ENCODE measurements at places on chromosomes 5 and 9.

GRCh38 chr9:137042751-137043727, 2.9 kb downstream of the NPDC1 start:
- no peak for DNase-seq

DNA sequence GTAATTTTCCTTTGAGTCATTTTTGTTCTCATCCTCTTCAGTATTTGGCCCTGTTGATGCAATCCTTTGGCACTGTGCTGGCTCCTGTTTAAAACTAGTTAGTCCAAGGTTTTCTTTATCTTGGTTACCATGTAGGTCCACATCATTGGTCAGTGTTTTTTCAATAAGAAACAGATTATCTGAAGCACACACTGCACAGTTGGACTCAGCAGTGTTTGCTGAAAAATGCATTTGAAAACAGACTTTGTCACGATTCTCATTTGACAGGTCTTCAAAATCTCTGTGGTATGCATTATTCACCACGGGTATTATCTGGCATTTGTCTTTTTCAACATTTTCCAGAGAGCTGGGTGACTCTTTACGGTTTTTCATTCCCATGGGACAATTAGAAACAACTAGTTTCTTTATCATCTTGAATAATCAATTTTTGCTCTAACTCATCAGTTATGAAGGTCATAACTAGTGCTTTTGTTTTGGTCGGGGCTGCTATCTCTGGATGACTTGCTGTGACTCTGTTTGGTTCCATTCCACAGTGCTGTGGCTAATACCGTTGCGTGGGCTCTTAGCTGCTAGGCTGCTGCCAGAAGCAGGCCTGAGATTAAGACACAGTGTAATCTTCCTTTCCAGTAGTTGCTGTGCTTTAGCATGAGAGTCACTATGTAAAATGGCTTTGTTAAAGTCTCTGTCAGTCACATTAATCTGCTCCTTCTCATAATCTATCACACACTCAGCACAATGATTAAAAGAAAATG, 36.2 kb downstream of the NUDT12 start:
- no peak for DNase-seq

GRCh38 chr9:113624721-113625120, 161.2 kb downstream of the RGS3 start:
- DNase-seq, result no peak

DNA sequence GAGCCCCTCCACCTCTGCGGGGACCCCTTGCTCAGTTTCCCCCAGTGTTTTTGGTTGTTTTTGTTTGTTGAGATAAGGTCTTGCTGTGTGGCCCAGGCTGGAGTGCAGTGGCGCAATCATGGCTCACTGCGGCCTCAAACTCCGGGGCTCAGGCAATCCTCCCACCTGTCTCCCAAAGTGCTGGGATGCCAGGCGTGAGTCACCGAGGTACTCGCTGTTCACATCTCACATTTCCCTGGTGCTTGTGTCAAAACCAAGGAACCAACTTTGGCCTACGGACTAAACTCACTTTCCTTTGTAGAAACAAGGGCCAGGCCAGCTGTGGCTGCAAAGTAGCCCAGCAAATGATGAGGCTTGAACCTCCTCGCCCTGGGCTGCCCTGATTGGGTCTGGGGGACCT, 9.7 kb upstream of the AJM1 start:
- DNase-seq, result no peak

- DNase-seq, result no peak
Observed at GRCh38 chr5:178895615-178896571, at the start of gene ZFP2. Gene ZFP2 (plus strand): TSS chr5:178895913. CDS start chr5:178931314, 35,401 bp downstream.

- DNase-seq, result no peak
Observed at GRCh38 chr9:99590840-99591239, 230.8 kb upstream of the NR4A3 start.

- no peak for DNase-seq
Observed at GRCh38 chr9:16571127-16571802, 299.2 kb downstream of the BNC2 start.

GRCh38 chr5:1012900-1013237, 4.3 kb downstream of the NKD2 start:
- DNase-seq, result no peak

- no peak for DNase-seq
Observed at GRCh38 chr9:4689021-4689420, 9.7 kb downstream of the CDC37L1 start.

DNA sequence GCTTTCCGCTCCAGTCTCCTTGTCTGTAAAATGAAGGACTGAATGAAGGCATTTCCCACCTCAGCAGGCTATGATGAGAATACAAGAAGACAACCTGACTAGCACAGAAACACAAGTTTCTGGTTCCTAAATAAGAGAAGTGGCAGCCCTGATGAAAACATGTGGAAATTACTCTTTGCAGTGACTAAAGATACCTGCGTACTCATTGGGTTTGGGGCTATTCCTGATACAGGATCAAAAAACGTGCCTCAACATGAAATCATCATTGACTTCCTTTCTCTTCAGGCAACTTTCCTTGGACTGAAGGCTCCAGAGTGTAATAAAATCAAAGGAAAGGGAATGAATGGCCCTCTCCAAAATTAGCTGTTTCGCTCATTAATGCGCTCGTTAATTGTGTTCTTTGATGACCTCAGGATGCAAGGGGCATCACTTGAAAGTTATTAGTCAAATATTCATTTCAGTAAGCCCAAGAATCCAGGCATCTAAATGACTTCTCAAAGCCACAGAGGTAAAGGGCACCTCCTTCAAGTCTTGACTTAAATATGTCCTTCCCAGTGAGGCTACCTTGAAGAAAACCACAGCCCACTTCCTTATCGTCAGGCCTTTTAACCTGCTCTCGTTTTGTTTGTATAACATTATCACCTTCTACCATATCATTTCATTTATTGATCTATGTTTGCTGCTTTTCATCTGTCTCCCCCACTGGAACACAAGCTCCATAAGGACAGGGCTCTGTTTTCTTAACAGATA, 68.9 kb downstream of the RASEF start:
- DNase-seq, result no peak

- DNase-seq, result no peak
Observed at GRCh38 chr9:84925225-84925872, 255.8 kb downstream of the NTRK2 start.

DNA sequence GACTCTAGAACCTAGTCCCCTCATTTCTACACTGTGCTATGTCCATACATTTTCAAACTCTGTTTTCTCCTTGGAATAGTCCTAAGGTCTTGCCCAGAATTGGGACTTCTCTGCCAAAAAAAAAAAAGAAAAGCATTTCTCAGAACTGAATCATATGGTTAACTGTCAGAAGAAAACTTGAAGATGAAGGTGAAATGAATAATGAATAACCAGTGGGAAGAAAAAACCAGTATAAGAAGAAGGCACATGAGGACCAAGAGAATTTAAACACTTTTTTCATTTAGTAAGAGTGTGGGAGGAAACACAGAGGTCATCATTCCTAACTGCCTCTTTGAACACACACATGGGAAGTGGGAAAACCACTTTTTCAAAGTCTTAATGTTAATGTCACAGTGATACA, 197.7 kb downstream of the PRELID2 start:
- DNase-seq, result no peak

- no peak for DNase-seq
Observed at GRCh38 chr5:150066436-150066835, 19.9 kb downstream of the CSF1R start.

DNA sequence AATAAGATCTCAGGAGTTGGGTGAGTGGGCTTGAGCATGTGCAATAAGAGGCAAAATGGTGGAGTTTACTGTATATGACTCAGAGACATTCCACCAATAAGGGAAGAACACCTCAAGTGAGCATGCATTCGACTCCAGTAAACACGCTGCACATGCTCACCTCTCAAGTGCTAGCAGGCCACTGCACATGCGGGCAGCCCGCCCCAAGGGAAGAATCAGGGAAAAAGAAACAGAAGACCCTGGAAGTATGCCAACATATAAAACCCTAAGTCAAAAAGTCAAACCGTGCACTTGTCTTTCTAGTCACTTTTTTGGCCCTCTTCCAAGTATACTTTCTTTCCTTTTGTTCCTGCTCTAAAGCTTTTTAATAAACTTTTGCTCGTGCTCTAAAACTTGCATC, 245.3 kb upstream of the RASA1 start:
- DNase-seq, result no peak

DNA sequence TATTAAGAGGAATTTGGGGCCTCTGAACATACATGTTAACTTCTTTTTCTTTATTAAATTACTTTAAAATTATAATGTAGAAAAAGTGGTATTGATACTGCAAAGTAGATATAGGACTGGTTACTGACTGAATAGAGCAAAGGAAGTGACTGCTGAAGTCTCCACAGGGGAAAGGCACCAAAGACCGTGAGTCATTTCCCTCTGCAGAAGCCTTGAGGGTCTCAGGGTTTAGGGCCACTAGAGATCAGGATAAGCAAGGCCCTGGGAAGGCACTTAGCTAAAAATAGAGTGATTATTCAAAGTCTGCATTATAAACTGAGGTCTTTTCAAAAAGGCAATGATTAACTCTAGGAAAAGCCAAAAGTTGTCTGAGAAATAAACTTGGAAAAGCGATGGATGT, 44.7 kb upstream of the ITGA1 start:
- no peak for DNase-seq

- DNase-seq, result no peak
Observed at GRCh38 chr9:97564291-97565175, 63.1 kb downstream of the TMOD1 start.

DNA sequence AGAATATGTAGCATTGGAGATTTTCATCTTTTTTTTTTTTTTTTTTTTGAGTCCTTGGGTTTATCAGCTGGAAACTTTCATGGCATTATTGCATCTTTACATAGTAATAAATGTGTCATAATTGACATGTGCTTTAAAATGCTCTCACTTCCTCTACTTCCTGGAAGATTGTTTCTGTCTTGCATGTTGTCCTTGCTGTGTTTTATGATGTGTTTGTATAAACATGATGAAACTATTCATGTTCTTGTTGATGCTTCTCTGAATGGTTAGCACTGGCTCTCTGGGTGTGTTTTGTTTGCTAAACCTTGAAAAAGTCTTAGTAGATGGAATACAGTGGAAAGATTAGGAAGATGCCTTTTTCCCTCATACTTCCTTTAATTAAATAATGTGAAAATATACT, 87.9 kb downstream of the IQGAP2 start:
- no peak for DNase-seq

DNA sequence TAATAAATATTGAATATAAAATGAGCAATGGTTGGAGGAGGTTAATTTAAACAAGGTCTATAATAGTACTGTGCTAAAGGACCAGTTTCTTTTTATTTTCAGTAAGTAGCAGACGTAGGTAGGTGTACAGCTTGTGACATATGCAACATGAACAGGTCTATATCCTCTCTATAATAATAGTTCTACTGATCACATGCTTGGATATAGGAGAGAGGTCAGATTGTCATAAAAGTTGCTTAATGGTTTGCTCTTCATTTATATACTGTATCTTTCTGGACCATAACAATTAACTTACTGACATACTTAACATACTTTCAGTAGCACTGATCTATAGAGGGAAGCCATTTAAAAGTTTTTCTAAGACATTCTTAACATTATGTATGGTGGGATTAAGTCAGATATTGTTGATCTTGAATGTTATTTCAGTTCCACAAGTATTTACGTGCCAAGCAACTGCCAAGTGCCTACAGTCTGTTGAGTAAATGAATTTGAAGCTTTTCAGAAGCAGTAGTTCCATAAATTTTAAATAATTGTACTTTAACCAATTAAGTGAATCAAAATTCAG, 68.0 kb downstream of the DENND4C start:
- no peak for DNase-seq

DNA sequence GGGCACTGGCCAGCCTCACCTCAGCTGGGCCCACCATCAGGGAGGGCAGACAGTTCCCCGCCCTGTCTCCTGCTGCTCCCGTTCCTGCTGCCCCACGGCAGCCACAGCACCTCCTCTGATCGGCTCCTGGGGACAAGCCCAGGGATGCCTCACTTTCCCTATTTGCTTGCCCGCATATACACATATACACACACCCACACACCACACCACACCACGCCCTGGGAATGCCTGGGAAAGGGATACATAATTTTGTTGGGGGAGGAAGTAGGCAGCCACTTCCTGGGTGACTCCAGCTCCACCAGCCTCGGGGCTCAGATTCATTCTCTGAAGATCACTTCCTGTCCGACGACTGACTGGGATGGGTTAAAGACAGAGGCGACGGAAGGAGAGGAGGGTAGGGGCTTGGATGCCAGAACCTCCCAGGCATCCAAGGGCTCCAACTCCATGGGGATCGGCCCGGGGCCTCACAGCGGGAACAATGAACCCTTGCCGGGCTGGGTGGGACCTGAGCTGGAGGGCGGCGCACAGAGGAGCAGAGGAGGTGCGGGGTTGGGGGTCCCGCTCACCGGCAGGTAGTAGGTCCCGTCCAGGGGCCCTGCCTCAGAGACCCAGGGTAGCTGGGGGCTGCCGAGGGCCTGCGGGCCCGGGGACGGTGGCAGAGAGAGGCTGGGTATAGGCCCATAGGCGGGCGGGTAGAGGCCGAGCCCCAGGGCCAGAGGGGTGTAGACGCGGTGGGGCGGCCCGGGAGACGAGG, 2.0 kb upstream of the MZB1 start:
- peak; percentile 67 for DNase-seq

DNA sequence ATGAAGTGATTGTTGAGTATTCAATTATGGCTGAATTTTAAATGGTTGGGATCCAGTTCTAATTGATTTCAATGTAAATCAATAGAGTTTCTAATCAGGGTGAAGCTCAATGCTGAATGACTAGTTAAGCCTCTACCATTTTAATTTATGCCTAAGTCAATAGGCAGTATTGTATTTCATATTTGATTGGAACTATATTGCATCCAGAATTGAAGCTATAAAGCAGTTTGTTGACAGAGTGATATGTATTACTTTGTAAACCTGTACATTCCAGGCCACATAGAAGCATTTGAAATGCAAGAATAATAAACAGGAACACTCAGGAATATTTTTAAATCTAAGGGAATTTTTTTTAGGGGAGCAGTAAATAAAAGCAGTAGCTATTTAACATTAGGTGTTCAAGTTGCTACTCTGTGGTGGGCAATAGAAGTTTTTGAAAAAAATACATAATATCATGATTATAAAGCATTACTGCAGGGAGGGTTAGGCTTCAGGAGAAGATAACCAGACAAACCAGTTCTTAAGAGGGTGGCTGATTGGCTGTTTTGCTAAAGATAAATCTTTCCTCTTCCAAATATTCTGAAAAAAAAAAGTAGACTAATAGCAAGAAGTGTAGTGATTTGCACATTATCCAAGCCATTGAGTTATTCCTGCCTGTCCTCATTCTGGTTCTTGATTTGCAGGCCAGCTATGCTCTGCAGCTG, 492.0 kb upstream of the MEF2C start:
- no peak for DNase-seq

- no peak for DNase-seq
Observed at GRCh38 chr5:76290321-76290757, 112.7 kb upstream of the IQGAP2 start.

- DNase-seq, result no peak
Observed at GRCh38 chr5:54619731-54620130, 102.2 kb downstream of the SNX18 start.

DNA sequence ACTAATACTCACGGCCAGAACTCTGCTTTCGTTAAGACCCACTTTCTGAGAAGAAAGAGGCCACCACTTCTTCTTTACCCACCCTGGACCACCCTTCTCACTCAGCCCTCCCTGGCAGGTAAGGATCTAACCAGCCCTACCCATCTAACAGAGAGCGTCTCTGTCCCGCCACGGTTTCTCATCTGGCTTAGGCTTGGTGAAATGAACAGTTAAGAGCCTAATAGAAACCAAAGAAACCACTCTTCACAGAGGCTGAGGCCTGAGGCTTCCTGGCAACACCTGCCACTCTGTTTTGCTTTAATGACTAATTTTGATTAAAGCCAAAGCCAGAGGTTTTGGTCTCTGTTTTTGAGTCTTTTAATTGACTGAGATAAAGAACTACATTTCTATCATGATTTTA, 354.1 kb upstream of the SLC30A5 start:
- DNase-seq, result no peak

Measured in SW 1271 (cell line).